ENCODE measurements at places on chromosomes 5 and 9.

- no peak for DNase-seq
Observed at GRCh38 chr5:116605310-116606070, 30.9 kb upstream of the SEMA6A start.

DNA sequence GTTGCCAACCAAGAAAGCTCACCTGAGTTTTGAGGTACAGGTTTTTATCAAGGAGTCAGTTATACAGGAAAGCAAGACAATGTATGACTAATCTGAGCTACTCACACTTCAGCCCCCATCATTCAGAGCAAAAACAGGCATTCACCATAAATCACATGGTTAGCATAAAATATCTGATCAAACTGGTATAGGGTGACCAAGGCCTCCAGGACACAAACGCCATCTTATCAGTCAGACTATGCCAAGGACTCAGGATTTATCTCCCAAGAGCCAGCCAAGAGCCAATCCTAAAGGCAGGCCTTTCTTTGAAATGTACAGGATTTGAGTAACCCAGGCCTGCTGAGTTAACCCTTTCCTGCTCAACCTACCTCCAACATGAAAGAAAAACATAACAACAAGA is 313.0 kb upstream of the NREP start:
- no peak for DNase-seq

DNA sequence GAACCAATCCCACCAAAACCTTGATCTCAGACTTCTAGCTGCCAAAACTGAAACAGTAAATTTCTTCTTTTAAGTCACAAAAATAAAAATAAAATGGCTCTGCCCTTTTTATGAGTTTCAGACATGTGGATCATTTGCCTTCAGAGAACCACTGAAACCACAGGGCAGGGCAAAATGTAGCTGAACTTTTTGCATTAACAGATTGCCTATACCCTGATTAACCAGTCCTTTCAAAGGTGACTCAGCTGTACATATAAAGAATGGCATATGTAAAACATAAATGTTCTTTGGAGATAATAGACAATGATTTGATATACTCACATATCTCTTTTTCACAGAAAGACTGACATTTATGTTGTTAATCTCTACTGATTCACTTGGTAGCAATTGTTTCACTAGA is 187.1 kb upstream of the GRIN3A start:
- DNase-seq: no peak

GRCh38 chr5:164051745-164052144 is 546.3 kb downstream of the MAT2B start:
- no peak for DNase-seq

- no peak for DNase-seq
Observed at GRCh38 chr5:140106101-140106500, 7.8 kb upstream of the PURA start.

DNA sequence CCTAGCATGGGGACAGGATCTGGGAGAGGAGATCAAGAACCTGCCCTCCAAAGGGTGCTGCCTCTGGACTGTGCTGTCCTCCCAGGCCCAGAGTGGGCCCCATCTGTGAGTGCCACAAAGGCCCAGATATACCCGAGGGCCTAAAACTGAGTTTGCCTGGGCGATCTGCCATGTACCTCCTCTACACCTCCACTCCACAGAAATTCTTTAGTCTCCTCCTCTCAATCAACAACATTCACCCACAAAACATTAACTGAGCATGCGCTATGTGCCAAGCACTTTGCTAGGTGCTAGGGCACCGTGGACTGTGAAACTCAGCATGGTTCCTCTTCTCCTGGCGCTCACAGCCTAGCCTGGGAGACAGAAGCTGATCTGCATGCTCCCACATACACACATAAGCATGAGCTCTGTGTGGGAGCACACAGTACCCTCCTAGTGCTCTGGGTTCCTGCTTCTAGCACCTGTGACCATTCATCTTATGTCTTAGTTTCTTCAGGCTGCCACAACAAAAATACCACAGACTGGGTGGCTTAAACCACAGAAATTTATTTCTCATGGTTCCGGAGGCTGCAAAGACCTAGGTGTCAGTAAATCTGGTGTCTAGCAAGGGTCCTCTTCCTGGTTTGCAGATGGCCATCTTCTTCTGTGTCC is 82.0 kb upstream of the FSTL4 start:
- DNase-seq: no peak

GRCh38 chr9:82488313-82489200 is 500.0 kb downstream of the SPATA31D1 start:
- DNase-seq: no peak

DNA sequence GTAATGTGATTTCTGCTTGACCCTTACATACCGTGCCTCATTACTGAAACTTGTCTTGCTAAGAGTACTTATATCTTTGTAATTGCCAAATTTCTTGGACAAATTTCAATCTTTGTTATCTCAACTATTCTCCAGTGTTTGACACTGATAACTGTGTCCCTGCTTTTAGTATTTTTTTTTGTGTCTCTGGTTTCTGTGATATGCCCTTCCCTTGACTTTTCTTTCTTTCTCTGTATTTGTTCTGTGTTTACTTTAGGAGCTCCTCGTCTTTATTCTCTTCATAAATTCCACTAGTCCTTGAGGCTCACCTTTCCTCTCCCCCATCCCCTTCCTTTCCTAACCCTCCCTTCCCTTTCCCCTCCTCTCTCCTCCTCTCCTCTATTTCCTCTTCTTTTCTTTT is 123.7 kb upstream of the FBXL17 start:
- DNase-seq: no peak

- no peak for DNase-seq
Observed at GRCh38 chr9:7164440-7165330, 406.9 kb downstream of the KDM4C start.

GRCh38 chr5:32786311-32786710 is 75.2 kb downstream of the NPR3 start:
- no peak for DNase-seq

- no peak for DNase-seq
Observed at GRCh38 chr9:4293293-4293941, 6.5 kb downstream of the GLIS3 start.

GRCh38 chr9:34457266-34458012 is 931 bp downstream of the FAM219A start:
- DNase-seq: no peak

- DNase-seq: no peak
Observed at GRCh38 chr9:19387317-19387716, 7.3 kb upstream of the RPS6 start.

DNA sequence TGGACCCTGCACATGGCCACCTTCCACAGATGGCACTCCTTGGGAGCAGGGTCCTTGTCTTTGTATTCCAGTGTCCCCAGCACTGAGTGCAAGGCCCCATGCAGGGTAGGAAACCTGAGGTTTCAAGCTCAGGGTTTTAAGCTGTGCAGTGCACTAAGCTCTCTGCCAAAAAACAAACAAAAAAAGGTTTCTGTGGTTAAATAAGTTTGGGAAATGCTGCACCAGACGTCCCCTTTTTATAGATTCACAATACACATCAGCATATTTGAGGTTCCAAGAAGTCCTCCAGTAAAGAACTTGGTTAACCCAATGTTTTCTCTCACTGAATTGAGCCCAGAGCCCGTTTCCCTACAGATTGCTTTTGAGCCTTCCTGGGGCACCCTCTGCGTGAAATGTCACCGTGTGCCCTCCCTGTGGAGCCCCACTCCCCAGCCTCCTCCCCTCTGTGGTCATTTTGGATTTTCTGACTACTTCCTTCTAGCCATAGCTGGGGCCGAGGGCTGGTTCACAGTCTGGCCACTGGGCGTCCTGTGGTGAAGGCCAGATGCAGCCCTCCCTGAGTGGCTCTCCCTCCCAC is 17.1 kb downstream of the DELE1 start:
- DNase-seq: no peak

GRCh38 chr9:16626577-16627130 is 243.8 kb downstream of the BNC2 start:
- DNase-seq: no peak

- DNase-seq: no peak
Observed at GRCh38 chr5:94375801-94376200, 242.6 kb downstream of the KIAA0825 start.

DNA sequence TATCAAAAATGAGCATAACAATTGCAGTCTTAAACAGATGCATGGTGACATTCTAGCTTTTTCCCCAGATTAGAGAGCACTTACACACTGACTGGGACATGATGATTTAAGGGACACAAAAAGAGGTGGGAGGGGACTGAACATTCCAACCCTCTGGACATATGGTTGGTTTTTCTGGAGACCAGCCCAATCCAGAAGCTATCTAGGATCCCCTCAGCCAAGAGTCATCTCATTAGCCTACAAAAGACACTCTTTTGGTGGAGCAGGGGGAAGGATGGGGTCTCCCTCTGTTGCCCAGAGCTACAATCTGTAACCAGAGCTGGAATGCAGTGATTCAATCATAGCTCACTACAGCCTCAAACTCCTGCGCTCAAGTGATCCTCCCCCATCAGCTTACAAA is 97.3 kb upstream of the IQGAP2 start:
- no peak for DNase-seq

DNA sequence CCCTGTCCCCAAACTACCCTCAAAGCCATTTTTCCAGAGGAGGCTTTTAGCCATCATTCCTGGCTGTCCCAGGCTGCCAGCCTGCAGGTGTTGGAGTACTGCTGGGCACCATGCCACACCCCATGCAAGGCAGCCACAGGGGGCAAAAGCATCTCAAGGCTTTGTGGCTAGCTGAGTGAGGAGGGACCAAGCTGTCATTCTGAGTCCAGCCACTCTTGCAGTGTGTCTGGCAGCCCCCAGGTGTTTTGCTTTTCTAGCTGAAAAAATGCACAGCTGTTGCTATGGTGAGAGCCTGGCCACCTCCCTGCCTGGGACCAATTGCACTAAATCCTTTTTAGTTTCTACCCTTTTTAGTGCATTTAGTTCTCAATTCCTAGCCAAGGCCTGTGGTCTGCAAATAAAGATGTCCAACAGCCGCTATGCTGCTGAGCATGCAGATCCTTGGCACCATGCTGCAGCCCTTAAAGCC is 50.4 kb upstream of the PTGS1 start:
- no peak for DNase-seq

GRCh38 chr5:58394339-58394738 is 65.5 kb downstream of the PLK2 start:
- DNase-seq: no peak

GRCh38 chr5:120823328-120823727 is 359.2 kb downstream of the PRR16 start:
- no peak for DNase-seq

DNA sequence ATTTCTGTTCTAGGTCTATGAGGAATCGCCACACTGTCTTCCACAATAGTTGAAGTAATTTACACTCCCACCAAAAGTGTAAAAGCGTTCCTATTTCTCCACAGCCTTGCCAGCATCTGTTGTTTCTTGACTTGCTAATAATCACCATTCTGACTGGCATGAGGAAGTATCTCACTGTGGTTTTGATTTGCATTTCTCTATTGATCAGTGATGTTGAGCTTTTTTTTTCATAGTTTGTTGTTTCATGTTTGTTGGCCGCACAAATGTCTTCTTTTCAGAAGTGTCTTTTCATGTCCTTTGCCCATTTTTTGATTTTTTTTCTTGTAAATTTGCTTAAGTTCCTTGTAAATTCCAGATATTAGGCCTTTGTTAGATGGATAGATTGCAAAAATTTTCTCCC is 867.1 kb downstream of the DTWD2 start:
- no peak for DNase-seq

DNA sequence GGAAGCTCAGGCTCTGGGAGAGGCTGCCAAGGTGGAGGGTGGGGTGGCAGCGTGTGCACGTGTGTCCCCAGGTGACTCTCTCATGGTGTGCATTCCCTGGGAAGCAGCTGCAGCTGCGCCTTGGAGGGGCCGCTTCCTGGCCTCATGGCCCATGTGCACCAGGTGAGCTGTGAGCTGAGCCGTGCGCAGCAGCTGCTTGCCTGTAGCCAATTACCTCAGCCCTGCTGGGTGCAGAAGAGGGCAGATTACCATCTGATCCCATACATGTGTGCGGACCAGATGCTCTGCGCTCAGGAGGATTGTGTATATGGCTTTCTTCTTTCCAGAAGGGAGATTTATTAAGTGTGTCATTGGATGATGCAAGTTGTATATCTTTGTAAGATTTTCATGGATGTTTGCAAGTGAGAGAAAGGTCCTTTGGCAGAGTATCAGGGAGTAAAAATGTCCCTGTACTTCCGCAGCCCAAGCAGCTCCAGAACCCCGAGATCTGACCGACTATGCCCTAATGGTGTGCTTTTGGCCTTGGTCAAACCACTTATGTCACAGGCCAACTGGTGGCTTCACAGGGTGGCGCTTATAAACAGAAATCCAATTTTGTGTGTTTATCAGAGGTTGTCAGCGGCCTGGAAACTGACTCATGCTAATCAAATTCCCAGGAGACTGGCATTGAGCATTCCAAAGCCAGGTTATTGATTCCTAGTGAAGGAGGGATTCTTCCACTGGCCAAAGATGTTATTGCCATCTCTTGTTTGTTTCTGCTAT is 229.3 kb downstream of the GOLPH3 start:
- DNase-seq: no peak

GRCh38 chr5:177511181-177511580 is 1.6 kb upstream of the DOK3 start:
- DNase-seq: no peak

- DNase-seq: no peak
Observed at GRCh38 chr9:93141771-93142483, 7.9 kb upstream of the NINJ1 start.

DNA sequence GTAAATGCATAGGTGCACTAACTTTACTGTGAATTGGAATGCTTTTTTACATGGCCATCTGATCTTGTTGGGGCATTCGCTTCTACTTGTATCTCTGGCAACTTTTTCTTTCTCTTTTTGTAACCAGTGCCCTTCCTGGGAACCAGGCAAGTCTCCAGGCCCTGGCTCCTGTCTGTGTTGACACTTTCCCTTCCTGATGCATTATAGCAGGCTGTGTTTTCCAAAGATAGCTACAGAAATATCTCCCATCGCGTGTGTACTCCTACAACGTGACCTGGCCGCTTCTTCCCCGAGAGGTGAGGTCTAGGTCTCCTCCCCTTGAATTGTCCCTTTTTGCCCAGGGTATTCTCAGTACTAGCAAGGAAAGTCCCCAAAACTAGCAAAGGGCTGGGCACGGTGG is 81.1 kb upstream of the SPIN1 start:
- DNase-seq: no peak

DNA sequence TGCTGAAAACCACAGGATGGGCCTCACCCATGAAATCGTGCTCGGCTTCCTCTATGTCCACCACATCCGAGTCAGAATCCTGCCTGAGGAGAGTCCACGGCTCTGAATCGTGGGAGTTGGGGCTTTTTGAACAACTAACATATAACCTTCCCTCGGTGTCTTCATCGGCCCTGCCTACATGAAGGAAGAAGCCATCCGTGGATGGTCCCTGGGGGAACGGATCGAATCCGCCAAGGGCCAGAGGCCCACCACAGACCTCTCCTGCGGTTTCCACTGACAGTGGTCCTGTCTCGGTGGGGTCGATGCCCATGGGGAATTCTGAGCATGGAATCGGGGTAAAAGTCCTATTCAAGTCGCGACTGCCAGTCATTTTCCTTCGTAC is 85.0 kb downstream of the CAMSAP1 start:
- DNase-seq: no peak

DNA sequence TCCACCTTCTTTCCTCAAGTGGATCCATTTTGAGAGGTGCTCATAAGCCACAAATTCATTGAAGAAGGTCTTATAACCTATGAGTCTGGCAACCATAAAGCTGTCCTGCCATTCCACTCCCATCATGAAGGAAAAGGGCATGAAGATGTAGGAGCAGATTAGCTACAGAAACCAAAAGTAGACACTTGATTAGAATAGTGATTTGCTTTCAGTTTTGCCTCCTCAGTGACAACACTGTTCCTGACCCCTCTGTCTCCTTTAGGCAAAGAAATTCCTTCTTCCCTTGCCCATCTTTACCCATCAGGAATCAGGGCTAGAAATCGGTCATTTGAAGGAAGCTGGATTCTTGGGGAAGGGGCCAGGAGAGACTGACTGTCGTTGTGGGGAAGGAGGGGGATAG is 55.2 kb downstream of the SLC28A3 start:
- DNase-seq: no peak

- DNase-seq: no peak
Observed at GRCh38 chr9:16899606-16900005, 29.1 kb upstream of the BNC2 start.

All from stimulated activated CD8-positive, alpha-beta memory T cell treated with anti-CD3 and anti-CD28 coated beads, Interleukin-7, amount 100 ng/mL, for 24 hours (primary cell).